Left colon (tissue), 2 donors: ENCODE measurements at places on chromosomes 13 and 19. TPM values are rescaled to one million over a fixed set of nuclear protein-coding genes. Genes with fewer than 3 reads are reported as not detected.
A peak's percentile ranks its signal among the peaks of the same experiment; 100 is the strongest.

- no peak for DNase-seq
These were observed 291.1 kb upstream of the ARGLU1 start for GRCh38 chr13:106858903-106859532.

- no peak for DNase-seq
These were observed 62.2 kb downstream of the DNAJC15 start for GRCh38 chr13:43085545-43085944.

DNA sequence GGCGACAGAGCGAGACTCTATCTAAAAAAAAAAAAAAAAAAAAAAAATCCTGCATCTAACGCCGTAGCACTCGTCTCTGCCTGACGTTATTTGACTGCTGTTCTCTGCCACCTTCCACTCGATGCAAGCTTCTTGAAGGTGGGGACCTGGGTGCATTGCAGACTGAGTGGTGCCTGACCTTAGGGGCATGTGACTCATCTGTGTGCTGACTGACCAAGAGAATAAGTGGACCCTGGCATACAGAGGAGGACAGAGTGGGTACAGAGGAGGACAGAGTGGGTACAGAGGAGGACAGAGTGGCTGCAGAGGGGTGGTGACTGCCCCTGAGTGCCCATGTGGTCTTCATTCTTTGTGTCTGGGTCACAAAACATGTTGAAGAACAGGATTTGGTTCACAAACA, 7.6 kb downstream of the WTIP start:
- no peak for DNase-seq

GRCh38 chr19:2653218-2653617, 49.3 kb downstream of the GNG7 start:
- no peak for DNase-seq

- no peak for DNase-seq
These were observed 20.2 kb downstream of the SIGLECL1 start for GRCh38 chr19:51271067-51271466.

- no peak for DNase-seq
These were observed 625.3 kb upstream of the PRR20A start for GRCh38 chr13:56515441-56515840.

- no peak for DNase-seq
These were observed 286.7 kb upstream of the SLITRK6 start for GRCh38 chr13:86085890-86086289.

DNA sequence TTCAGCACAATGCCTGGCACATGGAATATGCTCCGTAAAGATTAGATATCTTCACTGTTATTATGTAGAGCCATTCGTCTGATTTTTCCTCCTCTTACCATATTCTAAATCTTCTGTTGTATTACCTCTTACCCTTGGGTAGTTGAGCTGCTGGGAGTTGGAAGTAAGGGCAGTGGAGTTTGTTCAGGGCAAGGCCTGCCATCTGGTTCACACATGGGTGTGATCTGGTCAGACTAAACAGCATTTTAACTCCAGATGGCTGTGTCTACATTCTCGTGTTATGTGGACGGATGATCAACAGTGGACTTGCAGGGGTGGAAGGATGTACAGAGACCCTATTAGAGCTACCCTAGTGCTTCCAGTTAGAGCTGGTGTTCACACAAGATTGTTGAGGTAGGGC, 164.9 kb downstream of the ZIC5 start:
- DNase-seq = peak; percentile 13

DNA sequence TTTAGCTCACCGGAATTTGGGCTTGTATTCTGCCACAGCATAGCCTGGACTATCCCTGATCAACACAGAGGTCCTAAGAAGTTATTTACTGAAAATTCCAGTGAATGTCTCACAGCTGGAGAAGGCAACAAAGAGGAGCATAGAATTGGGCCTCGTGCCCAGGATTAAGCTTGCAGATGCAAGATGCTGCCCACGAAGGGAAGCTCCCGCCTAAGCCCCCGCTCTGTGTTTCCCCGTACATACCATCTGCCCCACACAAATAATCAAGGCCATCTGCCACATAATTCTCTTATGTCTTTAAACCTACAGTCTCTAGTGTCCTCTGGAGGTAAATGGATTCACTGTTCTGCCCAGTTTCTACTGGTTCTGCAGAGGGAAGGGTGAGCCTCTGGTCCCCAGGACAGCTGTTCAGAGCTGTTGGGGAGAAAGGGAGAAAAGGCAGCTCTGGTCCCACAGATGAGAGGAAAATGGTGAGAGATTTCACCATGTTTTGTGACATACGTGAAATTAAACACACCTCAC, 7.4 kb upstream of the TPP2 start:
- no peak for DNase-seq

The IGSF23 gene
- not detected for total RNA-seq

The SCN1B gene
- total RNA-seq = 2.2 TPM

The PCSK4 gene
- 4.6 TPM for total RNA-seq

The B3GNT3 gene
- total RNA-seq = 152 TPM

The CEACAM3 gene
- 4.8 TPM for total RNA-seq

The DLL3 gene
- total RNA-seq = 0.12 TPM
